ENCODE measurements at places on chromosomes 6 and 20. TPM values are rescaled to one million over a fixed set of nuclear protein-coding genes. Genes with fewer than 3 reads are reported as not detected.

Gene SMOC2
- 12.0 TPM for total RNA-seq

GRCh38 chr20:9129756-9130155, 60.9 kb downstream of the PLCB4 start:
- no peak for DNase-seq

GRCh38 chr20:52434041-52434425, 242.5 kb upstream of the ZFP64 start:
- DNase-seq, result no peak

Gene GFOD1
- 78.3 TPM for total RNA-seq

Gene GPX5
- not detected for total RNA-seq

DNA sequence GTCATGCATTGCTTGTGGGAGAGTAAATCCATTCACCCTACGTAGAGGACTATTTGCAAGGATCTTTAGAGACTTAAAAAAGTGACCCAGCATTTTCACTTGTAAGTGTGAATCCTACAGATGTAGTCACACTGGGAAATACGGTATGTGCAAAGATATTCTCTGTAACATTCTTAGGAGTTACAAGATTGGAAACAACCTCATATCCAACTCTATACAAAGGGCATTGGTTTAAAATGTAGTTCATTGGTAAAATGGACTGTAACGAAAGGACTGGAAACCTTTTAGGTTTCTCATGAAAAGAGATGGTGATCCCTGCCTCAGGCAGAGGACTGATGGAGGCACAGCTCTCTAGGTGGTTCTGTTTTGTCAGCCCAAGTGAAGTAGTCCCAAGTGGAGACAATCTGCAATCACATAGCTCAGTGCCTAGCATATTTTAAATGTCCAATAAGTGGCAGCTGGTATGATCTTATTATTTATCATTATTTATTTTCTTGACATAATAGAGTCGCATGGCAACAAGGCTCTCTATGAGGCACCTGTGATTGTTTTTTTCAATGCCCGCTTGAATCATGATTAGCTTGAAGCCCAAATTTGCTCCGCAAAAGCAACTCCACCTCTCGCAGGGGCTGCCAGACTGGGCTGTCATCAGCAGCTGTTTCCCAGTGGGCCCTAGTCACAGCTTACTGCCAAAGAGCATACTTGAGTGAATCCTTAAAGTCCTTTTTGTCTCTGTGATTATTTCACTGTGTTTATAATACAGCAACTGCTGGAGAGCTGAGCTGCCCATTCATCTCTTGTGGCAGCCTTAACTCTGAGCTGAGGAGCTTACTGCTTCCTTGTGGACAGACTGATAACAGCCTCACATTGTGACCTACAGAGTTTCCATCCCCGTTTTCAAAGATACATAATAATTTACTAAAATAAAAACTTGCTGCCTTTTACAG, 19.8 kb upstream of the ENPP1 start:
- DNase-seq, result no peak

Gene SLC17A4
- not detected for total RNA-seq

- DNase-seq, result no peak
These were observed 1195.1 kb upstream of the MAP3K7 start for GRCh38 chr6:91781946-91782345.

DNA sequence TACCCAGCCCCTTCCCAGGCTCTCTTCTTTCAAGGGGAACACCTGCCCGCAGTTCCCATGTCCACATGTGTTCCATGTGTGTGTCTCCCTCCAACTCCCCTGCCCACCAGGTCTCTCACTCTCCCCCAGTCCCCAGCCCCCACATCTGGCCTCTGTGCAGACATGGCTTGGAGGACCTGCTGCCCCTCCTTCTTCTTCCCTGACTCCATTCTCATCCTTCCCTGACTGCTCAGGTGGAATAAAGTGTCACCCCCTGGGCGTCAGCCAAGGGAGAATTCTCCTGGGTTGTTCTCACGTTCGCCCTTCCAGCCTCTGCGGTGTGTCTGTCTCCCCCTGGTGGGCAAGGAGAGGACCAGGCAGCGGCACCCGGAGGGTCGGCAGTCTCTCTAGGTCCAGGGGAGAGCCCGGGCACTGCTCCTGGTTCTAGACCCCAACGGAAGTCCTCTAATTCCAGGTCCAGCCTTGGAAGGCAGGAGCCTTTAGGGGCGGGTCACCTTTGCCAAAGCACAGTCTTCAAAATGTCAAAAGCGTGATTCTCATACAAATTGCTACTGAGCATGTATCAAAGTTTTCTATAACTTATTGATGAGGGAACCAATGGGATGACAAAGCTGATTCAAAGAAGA, 50.5 kb downstream of the EBF4 start:
- peak; percentile 54 for DNase-seq

Gene ADGB
- not detected for total RNA-seq

DNA sequence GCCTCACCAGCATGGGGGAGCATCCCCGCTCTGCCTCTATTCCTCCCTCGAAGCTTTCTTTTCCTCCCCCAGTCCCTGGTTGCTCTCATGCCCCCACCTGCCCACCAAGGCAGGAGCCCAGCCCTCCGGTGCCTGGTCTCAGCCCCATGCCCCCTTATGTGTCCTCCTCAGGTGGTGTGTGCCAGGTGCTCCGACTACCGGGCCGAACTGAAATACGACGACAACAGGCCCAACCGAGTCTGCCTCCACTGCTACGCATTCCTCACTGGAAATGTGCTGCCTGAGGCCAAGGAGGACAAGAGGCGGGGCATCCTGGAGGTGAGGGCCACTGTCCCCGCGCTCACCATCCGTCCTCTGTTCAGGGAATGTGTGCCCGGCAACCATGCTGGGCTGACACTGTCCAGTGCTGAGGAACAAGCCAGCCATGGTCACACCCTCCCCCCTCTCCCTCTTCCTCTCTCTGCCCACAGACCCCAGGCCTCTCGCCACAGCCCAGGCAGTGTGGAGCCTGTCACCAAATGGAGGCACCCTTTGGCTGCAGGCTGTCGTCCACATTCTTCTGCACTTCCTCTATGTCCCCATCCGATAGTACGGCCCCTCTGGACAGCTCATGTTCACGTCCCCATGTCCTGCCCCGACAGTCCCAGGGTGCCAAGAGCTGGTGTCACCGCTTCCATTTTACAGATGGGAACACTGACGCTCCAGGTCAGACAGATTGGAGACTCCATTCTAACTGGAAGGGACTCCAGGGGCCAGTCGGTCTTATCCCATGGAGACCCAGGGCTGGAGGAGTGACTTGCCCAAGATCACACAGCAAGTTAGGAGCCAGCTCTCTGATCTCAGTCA, 20.4 kb downstream of the FGD2 start:
- no peak for DNase-seq

Gene CEP162
- 5.5 TPM for total RNA-seq

GRCh38 chr6:29694637-29695036, 13.7 kb upstream of the ZFP57 start:
- DNase-seq, result no peak

Gene SEMG1
- total RNA-seq, result not detected

Gene BNIP5
- not detected for total RNA-seq

Gene ADGRG6
- 13.4 TPM for total RNA-seq

Gene POU5F1
- 0.86 TPM for total RNA-seq

Gene FERMT1
- total RNA-seq, result 1.5 TPM

Gene NKAIN4
- total RNA-seq, result not detected

DNA sequence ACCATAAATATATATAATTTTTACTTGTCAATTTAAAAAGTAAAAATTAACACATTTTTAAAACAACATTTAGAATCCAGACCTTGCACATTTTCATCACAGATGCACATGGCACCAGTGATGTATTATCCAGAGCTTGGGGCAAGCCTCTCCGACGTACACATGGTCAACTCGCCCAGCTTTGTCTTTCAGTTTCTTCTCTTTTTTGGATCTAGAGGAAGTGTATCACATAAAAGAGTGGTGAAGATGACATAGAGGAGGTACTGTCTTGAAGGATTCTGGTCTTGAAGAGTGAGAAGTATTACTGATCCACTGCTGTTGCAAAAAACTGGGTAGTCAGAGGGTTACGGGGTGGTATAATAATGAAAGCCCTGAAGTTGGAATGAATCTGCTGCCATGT, 46.9 kb upstream of the TAB2 start:
- no peak for DNase-seq

- no peak for DNase-seq
These were observed 49.3 kb upstream of the KIF13A start for GRCh38 chr6:18036781-18037180.

- no peak for DNase-seq
These were observed 7.3 kb upstream of the COL12A1 start for GRCh38 chr6:75213112-75213511.

Gene SIRT5
- 37.6 TPM for total RNA-seq

- DNase-seq, result no peak
These were observed 11.0 kb downstream of the UNC93A start for GRCh38 chr6:167302074-167302473.

GRCh38 chr20:60137657-60138245, 179.5 kb downstream of the CDH26 start:
- no peak for DNase-seq

Gene ZNF343
- 7.0 TPM for total RNA-seq
